ENCODE measurements at places on chromosomes 4 and X.

GRCh38 chr4:55973650-55974049 is 24.9 kb downstream of the CEP135 start:
- no peak for DNase-seq

GRCh38 chr4:101689220-101689619 is 101.3 kb upstream of the BANK1 start:
- no peak for DNase-seq

DNA sequence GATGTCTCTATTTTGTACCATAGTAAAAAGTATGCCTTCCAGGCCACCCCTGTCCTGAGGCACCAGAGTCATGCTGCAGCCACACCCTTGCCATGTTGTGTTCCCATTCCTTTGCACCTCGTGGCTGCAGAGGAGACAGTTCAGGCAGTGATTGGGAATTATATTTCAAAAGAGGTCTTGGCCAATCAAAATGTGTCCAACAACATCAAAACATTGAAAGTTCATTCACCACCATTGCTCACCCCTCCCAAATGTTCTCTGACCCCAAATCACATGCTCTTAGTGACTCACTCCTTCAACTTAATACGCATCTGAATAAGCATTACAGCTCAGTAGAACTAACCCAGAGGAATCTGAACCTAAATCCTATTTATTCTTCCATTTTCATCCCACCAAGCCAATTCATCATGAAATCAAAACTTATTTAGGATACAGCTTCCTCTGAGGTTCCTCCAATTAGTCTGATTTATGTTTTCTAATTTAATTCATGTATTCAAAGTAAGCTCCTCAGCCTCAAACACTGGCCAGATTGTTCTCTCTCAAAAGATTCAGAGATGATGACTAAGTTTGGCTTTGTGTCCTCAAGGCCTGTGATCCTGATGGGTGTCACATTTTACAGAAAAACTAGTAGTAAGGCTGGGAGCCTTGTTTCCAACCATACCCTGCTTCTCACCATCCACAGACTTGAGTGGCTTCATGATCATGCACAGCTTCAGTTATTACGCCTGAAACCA is 323.2 kb upstream of the INTU start:
- DNase-seq: no peak

- DNase-seq: no peak
Measured at GRCh38 chr4:83870328-83870950, 334.5 kb downstream of the GPAT3 start.

GRCh38 chr4:96293806-96294205 is 453.9 kb downstream of the PDHA2 start:
- DNase-seq: no peak

- DNase-seq: no peak
Measured at GRCh38 chrX:531611-531936, 99.0 kb upstream of the SHOX start.
